Ovary (tissue), 10 donors: ENCODE measurements at places on chromosomes 11 and 22.

DNA sequence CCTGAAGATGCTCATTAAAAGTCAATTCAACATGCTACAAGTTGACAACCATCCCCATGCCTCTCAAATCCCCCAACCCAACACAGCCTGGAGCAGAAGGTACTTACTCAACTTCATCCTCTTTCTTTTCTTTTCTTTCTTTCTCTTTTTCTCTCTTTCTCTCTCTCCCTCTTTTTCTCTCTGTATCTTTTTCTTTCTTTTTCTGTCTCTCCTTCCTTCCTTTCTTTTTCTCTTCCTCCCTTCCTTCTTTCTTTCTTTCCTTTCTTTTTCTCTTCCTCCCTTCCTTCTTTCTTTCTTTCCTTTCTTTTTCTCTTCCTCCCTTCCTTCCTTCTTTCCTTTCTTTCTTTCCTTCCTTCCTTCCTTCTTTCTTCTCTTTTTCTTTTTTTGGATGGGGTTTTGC is 135.7 kb upstream of the SEZ6L start:
- no peak for DNase-seq

GRCh38 chr22:38490915-38491314 is 15.2 kb downstream of the DDX17 start:
- peak; percentile 63 for DNase-seq

DNA sequence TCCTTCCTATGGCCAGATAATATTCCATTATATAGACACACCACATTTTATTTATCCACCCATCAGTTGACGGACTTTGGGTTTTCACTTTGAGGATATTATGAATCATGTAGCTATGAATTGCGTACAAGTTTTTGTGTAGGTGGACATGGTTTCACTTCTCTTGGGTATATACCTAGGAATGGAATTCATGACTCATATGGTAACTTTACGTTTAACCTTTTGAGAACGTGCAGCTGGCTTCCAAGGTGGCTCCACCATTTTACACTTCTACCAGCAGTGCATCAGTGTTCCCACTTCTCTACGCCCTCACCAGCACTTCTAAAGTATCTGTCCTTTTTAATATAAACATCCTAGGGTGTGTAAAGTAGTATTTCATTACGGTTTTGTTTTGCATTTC is 112.0 kb downstream of the PLEKHA7 start:
- DNase-seq, result no peak

DNA sequence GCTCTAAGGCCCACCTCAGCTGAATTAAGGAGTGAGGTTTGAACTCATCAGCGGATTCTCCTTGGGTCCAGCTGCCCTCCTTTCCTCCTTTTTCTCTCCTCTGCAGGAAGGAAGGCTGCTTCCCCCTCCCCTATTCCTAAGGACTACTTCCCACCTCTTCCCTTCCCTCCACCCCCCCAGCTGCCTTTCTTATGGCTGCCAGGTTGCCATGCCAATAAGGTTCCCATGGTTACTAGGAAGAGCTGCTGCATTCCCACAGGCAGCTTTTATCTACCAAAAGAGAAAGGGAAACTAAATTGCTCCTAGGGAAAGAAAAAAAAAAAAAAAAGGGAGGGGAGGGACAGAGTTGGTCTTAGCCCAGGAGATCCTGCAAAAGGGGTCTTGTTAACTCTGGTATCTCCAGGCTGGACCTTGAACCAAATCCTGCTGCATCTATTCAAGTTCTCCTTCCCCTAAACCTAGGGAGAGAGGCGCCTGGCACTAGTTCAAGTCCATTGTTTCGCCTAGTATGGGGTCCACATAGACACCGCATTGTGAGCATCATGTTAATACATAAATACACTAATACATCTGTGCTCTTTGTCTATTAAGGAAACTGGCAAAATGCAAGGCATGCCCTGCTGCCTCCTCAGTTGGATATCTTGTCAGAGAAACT is 21.2 kb upstream of the FEZ1 start:
- peak; percentile 38 for DNase-seq

GRCh38 chr11:36317992-36318391 is 21.9 kb downstream of the PRR5L start:
- DNase-seq, result no peak
